Activated CD8-positive, alpha-beta T cell treated with anti-CD3 and anti-CD28 coated beads for 36 hours (primary cell): ENCODE measurements at places on chromosomes 7 and 10. TPM values are rescaled to one million over a fixed set of nuclear protein-coding genes. Genes with fewer than 3 reads are reported as not detected.

PRRT4 gene
- total RNA-seq: 0.20 TPM

DNA sequence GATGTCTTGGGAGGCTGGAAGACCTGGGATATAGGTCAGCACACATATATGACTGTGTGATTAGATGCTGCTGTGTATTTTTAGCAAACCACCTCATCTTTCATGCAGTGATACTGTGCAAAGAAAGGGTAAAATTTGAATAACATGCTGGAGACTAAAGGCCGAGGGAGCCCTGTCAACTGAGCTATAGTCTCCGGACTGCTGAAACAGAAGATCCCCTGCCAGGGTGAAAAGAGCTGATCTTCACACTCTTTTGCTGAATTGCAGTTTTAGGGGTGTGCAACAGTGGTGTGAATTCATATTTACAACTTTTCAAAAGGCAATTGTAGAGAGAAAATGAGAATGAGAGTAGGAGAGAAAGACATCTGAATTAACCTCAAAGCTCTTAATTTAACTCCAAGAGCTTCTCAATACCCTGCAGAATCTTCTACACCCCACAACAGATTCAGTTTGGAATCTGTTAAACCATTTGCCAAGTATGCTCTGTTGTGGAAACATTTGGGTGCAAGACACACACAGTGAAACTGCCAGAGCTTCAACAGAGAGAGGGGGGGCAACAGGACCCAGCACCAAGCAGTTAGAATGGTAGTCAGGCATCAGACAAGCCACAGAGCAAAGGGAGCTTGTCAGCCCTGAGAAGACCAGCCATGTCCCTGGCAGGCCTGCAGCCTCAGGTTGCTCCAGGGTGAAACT, 190.1 kb upstream of the STK17A start:
- peaks cover 19% of the 10 kb centered on the region for H3K27me3 ChIP-seq
- no peak for DNase-seq
- no peaks in the 10 kb centered on the region for H3K36me3 ChIP-seq
- H3K27ac ChIP-seq: no peak overlapping the region
- H3K4me3 ChIP-seq: no peak overlapping the region
- H3K4me1 ChIP-seq: no peaks in the 10 kb centered on the region

TRPV5 gene
- total RNA-seq: not detected

- H3K27ac ChIP-seq: no peak overlapping the region
- H3K36me3 ChIP-seq: no peaks in the 10 kb centered on the region
- no peak overlapping the region for H3K4me3 ChIP-seq
- peaks cover 4% of the 10 kb centered on the region for H3K27me3 ChIP-seq
- DNase-seq: no peak
- no peaks in the 10 kb centered on the region for H3K4me1 ChIP-seq
Observed at GRCh38 chr7:12470930-12471329, 67.3 kb upstream of the VWDE start.

CACNB2 gene
- total RNA-seq: not detected

DNA sequence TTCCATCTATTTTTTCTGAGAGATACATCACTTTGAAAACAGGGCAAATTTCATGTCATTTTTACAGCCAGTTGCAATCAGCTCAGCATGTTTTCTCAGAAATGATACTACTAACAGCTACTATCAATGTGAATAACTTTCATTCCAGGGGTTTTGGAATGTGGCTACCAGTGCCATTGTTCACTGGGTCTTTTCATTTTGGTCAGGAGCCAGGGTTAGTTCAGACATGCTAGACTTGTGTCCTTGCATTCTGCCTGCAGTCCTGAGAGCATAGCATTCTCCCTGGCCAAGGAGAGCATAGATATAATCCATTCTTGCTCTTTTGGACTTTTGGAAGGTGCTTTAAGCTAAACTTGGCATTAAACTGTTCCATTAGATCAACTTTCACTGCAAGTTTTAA, 160.9 kb upstream of the NEBL start:
- H3K4me1 ChIP-seq: peaks cover 11% of the 10 kb centered on the region
- H3K36me3 ChIP-seq: peaks cover 2% of the 10 kb centered on the region
- no peak for DNase-seq

- no peaks in the 10 kb centered on the region for H3K27me3 ChIP-seq
- no peak for DNase-seq
- peaks cover 45% of the 10 kb centered on the region for H3K4me1 ChIP-seq
- no peak overlapping the region for H3K4me3 ChIP-seq
- peak overlapping the region; percentile 25 for H3K27ac ChIP-seq
Observed at GRCh38 chr7:76332078-76332477, 26.7 kb downstream of the YWHAG start.

RBP3 gene
- total RNA-seq: not detected

DNA sequence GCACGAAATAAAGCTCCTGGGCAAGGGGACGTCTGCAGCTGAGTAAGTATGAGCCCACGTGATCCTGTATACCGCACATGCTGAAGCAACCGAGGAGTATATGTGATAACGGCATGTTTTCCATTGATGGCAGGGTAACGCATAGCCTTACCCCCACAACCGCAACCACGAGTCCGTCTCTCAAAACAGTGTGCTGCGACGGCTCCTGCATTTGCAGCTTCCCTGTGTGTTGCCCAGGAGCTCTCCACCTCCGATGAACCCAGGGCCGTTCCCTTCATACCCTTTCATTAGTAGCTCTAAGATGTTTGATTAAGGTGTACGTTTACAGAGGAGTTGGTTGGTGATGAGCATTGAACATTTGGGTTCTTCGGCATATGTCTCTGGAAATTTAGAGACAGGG, 69.3 kb downstream of the MGMT start:
- H3K27me3 ChIP-seq: no peaks in the 10 kb centered on the region
- H3K36me3 ChIP-seq: peaks cover 64% of the 10 kb centered on the region
- DNase-seq: no peak
- H3K27ac ChIP-seq: no peak overlapping the region
- H3K4me3 ChIP-seq: no peak overlapping the region
- H3K4me1 ChIP-seq: peaks cover 1% of the 10 kb centered on the region

DNA sequence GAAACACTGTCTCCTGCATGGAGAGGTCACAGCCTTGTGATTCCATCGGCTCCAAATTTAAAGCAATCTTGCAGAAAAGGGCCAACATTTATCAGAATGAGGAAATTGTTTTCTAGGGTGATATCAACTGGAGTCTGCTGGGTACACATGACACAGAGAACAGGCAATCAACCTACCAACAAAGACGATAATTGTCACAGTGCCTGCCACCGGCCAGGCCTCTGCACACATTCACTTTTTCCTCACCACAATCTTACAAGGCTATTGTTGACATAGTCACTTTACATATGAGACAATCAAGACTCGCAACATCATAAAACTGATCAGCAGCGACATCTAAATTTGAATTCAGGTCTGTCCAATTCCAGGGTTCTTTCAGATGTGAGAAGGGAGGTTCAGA, 189.4 kb downstream of the KCNMA1 start:
- no peaks in the 10 kb centered on the region for H3K36me3 ChIP-seq
- no peak for DNase-seq
- H3K4me1 ChIP-seq: no peaks in the 10 kb centered on the region
- H3K4me3 ChIP-seq: no peak overlapping the region
- H3K27ac ChIP-seq: no peak overlapping the region
- H3K27me3 ChIP-seq: peaks cover 1% of the 10 kb centered on the region

GRCh38 chr7:121739465-121739864, 133.5 kb upstream of the PTPRZ1 start:
- H3K27me3 ChIP-seq: no peaks in the 10 kb centered on the region
- H3K4me1 ChIP-seq: no peaks in the 10 kb centered on the region
- H3K36me3 ChIP-seq: no peaks in the 10 kb centered on the region
- H3K27ac ChIP-seq: no peak overlapping the region
- H3K4me3 ChIP-seq: no peak overlapping the region

GRCh38 chr7:93751421-93751820, 139.1 kb downstream of the TFPI2 start:
- no peak overlapping the region for H3K27ac ChIP-seq
- no peaks in the 10 kb centered on the region for H3K27me3 ChIP-seq
- DNase-seq: no peak
- no peak overlapping the region for H3K4me3 ChIP-seq

GRM3 gene
- not detected for total RNA-seq

- no peaks in the 10 kb centered on the region for H3K27me3 ChIP-seq
- H3K4me1 ChIP-seq: peaks cover 33% of the 10 kb centered on the region
- DNase-seq: peak; percentile 8
- peak overlapping the region; percentile 97 for H3K27ac ChIP-seq
Observed at GRCh38 chr7:142791502-142791901, 20.7 kb downstream of the PRSS2 start.

- H3K27ac ChIP-seq: no peak overlapping the region
- no peaks in the 10 kb centered on the region for H3K36me3 ChIP-seq
- no peak overlapping the region for H3K4me3 ChIP-seq
- no peak for DNase-seq
Observed at GRCh38 chr10:86670290-86670811, 2.0 kb downstream of the LDB3 start.

DNA sequence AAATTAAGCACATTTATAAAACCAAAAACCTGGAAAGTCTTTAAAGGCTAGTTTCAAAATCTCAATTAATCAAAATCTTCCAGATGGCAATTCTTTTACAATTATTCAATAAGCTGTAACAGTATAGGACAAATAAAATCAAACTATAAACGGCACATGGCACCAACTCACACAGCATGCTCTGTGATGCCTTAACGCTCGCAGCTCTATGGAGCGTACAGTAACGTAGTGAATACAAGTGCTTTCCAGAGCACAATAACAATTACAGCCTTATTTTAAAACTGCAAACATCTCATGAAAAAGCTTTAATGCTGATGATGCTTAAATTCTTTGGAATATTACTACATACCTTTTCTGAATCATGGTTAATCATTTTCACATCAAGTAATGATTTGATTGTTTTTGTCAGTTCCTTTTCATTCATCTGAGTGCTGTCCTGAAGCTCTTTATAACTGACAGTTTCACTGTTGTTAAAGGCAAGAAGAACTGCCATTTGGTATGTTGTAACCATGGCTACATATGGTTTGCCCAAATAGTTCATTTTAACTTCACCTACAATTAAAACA, 74.2 kb downstream of the CUL2 start:
- peaks cover 16% of the 10 kb centered on the region for H3K36me3 ChIP-seq
- peaks cover 10% of the 10 kb centered on the region for H3K4me1 ChIP-seq
- H3K27ac ChIP-seq: peak overlapping the region; percentile 1
- DNase-seq: no peak
- H3K27me3 ChIP-seq: no peaks in the 10 kb centered on the region

AGAP9 gene
- 3.6 TPM for total RNA-seq

MXI1 gene
- total RNA-seq: 47.9 TPM

DNA sequence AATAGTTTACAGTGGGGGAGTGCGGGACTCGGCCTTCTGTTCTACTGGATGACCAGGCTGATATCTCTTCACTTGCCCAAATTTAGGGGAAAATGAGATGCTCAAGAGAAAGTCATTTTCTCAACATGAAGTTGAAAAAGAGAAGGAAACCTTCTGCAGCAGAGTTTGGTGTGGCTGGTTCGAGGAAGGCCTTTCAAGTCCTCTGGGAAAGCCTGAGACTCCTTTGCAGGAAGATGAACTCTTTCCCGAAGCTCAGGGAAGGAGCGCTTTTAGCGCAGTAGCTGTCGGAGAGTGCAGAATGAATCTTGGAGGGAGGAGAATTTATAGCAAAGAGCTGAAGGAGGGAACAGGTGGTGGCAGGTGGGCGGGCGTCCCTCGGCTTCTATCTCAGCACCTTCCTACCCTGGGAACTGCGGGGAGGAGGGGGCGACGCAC, at the start of gene ATOH7:
ATOH7 (minus strand) TSS at position 297 of the 435 bp plus-strand sequence. CDS start 436 bp downstream, outside the sequence.
- peaks cover 37% of the 10 kb centered on the region for H3K27me3 ChIP-seq
- H3K4me3 ChIP-seq: peak within 1 kb of the TSS; percentile 73
- H3K4me1 ChIP-seq: peaks cover 7% of the 10 kb centered on the region
- no peak within 1 kb of the TSS for H3K27ac ChIP-seq
- no peaks in the 10 kb centered on the region for H3K36me3 ChIP-seq

- no peaks in the 10 kb centered on the region for H3K36me3 ChIP-seq
- no peak overlapping the region for H3K4me3 ChIP-seq
- no peak for DNase-seq
- no peaks in the 10 kb centered on the region for H3K4me1 ChIP-seq
Observed at GRCh38 chr10:8674230-8674629, 619.7 kb downstream of the GATA3 start.
